CD14-positive monocyte (primary cell): ENCODE measurements at places on chromosomes 2 and 18.

DNA sequence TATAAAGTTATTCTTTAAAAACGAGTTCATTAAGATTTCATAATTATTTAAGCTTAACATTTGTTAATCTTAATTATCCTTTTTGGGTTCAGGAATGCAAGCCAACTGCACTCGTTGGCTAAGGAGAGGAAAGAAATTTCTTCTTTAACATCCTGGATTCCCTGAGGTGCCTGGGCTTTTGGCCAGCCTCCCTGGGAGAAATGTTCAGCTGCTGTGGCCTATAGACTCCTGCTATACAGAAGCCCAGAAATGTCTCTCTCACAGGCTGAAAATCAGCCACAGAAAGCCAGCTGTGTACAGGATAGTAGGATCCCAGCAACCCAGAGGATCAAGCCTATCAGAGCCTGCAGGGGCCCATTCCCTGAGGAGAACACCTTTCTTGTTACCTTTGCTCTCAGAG, 430.3 kb downstream of the XIRP2 start:
- no peak for DNase-seq

GRCh38 chr2:214410128-214410775, 602 bp upstream of the VWC2L start:
- no peak for DNase-seq

DNA sequence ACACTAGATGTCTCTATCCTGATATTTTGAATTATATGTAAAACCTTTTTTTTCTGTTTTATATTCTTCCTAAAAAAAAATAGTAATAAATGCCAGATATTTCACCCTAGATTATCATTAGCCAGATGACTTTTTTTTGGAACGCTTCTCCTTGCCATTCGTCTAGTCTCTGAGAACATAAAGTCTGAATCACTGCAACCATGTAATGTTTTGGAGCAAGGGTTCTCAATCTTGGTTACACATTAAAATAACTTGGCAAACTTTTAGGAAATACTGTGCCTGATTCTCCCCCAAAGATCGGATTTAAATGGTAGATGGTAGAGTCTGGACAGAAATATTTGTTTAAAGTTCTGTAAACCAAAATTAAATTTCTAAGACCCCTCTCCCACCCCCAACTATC, 21.0 kb downstream of the SLC25A52 start:
- DNase-seq = no peak

- DNase-seq = no peak
Observed at GRCh38 chr2:75454241-75454620, 106.5 kb downstream of the EVA1A start.

DNA sequence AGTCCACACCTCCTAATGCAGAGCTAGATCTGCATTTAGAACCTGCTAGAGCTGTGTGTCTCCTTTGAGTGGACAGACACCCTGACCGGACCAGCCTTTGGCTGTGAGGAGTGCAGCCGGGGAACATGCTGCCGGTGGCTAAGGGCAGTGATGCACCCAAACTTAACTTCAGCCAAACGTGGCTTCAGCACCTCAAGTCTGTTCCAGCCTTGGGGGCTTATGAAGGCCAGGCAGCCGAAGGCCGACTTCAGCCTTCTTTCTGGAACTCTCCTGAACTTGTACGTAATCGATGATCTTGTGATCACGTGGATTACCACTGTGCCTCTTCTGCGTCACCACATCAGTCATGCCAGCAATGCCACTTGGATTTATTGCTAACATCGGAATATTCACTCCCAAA, 49.1 kb downstream of the POMC start:
- no peak for DNase-seq

DNA sequence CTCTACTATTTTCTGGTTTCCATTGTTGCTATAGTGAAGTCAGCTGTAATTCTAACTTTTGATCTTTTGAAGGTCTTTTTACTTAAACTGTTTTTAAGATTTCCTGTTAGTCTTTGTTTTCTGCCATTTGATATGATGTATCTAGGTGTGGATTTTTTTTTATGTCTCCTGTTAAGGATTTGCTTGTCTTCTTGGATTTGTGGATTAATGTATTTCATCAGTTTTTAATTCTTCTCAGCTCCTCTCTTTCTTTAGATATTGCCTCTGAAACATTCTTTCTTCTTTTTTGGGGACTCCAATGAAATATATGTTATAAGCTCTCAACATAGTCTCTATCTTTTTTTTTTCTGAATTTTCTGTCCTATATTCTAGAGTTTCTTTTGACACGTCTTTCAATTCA, 24.8 kb upstream of the THUMPD2 start:
- DNase-seq = no peak

DNA sequence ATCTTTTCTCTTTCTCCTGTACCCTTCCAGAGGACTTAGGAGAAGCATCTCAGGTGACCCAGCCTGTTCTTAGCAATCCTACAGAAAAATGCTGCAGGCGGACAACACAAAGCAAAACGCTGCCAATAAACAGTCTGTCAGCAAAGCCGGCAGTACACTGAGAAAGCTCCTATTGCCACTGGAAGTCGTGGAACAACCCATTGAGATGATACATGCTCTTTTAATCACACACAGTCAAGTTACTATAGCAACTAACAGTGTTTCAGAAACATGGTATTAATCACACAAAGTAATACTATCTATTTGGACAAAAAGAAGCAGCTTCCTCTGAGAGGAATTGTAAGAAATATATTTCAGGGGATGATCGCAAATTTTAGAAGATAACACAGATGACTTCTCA, 10.5 kb downstream of the CTLA4 start:
- no peak for DNase-seq

DNA sequence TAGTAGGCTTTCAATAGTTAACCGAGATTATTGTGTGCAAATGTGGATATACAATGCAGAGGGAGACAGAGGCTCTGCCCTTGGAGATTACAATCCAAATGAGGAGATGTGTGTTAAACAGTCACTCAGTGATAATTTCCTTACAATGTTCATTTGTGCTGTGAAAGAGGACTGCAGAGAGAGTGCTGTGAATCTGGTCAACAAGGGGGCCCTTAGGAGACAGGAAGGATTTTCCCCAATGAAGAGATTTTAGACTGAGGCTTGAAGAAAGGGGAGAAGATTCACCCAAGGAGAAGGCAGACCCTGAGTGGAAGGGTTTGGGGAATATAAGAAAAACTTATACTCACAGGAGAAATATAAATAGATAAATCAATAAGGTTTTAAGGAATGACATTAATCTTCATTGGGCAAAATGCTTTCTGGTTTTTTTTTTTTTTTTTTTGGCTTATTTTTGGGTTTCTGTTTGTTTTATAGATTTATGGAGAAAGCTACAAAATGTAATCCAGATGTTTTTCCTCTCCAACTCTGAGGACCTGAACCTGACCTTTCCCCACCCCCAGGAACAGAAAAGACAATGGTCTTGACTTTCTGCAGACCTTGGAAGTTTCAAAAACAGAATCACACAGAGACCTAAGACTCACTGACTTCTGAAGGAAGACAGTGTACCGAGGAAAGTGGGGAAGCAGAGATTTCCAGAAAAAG, 151.3 kb upstream of the SERPINE2 start:
- no peak for DNase-seq
